ENCODE measurements at places on chromosomes 3 and 15.

DNA sequence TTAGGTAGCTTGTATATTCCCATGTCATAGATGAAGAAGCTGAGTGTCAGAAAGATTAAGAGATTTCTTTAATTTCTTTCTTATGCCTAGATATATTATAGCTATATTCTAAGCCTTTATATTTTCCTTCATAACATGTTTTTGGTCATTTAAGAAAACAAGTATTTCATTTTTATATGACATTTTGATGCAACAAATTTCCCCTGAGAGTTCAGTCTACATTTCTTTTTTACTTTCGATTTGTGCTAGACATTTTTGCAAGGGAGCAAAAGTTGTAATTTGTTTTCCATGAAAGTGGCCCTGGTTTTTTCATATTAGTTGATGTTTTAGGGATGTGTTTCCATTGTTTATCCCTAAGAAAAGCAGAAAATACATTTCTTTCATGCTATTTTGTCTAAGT is 344.9 kb downstream of the NLGN1 start:
- no peak for DNase-seq

DNA sequence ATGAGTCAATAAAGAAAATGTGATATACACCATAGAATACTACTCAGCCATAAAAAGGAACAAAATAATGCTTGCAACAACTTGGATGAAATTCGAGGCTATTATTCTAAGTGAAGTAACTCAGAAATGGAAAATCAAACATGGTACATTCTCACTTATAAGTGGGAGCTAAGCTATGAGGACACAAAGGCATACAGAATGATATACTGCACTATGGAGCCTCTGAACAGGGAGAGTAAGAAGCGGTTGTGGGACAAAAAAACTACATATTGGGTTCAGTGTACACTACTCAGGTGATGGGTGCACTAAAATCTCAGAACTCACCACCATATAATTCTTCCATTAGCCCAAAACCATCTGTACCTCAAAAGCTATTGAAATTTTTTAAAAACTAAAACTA is 68.8 kb upstream of the AKAP13 start:
- no peak for DNase-seq

GRCh38 chr3:108035751-108036150 is 55.1 kb downstream of the CD47 start:
- no peak for DNase-seq

GRCh38 chr3:128226795-128227395 is 73.6 kb downstream of the EEFSEC start:
- no peak for DNase-seq

GRCh38 chr15:92621972-92622533 is 33.5 kb downstream of the FAM174B start:
- no peak for DNase-seq

- DNase-seq, result no peak
Observed at GRCh38 chr3:177517906-177518305, 320.6 kb upstream of the TBL1XR1 start.

GRCh38 chr3:100045696-100046095 is 68.6 kb downstream of the FILIP1L start:
- no peak for DNase-seq

DNA sequence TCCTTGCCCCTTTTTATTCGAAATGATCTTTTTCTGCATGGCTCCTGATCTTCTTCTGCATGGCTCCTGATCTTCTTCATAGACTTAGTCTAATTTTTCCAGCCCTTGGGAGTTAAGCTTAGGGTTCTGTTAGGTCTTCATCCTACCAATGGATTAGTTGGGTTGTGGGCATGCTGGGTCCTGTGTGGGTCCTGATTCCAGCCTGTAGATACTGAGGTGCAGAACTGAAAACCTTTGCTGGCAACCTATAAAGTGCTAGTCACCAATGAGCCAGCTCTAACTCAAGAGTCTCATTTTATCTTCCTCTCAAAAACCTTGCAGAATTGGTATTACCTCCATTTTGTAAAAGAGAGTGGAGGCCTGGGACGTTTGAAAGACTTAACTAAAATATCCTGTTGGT is 229.2 kb downstream of the CLSTN2 start:
- DNase-seq, result no peak

DNA sequence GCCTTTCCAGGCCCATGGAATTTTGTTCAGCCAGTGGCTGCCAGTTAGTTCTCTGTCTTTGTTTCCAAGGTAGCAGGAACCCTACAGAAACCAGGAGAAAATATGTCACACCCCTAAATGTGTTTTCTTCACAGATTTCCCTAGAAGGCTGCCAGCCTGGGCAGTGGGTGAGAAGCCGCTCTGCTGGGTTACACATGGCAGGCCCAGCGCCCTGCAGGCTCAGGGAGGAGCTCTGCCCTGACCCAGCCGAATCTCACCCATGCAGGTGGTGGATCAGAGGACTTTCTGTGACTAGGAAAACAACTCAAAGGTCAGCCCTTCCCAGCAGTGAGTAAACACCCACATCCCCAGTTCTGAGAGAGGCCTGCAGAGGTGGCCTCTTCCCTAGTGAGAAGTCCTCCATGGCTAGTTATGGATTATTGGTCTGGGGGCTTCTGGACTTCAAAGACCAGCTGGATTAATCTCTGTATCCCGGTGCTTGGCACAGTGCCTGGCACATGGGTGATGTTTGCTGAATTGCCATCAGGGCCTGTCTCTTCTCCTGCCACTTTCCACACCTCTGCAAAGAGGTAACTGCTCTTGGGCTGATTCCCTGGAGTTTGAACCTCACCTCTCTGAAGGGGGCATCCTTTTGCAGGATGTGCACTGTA is 34.7 kb upstream of the BDH1 start:
- no peak for DNase-seq

GRCh38 chr3:139252719-139253118 is 91.1 kb upstream of the MRPS22 start:
- DNase-seq, result no peak

DNA sequence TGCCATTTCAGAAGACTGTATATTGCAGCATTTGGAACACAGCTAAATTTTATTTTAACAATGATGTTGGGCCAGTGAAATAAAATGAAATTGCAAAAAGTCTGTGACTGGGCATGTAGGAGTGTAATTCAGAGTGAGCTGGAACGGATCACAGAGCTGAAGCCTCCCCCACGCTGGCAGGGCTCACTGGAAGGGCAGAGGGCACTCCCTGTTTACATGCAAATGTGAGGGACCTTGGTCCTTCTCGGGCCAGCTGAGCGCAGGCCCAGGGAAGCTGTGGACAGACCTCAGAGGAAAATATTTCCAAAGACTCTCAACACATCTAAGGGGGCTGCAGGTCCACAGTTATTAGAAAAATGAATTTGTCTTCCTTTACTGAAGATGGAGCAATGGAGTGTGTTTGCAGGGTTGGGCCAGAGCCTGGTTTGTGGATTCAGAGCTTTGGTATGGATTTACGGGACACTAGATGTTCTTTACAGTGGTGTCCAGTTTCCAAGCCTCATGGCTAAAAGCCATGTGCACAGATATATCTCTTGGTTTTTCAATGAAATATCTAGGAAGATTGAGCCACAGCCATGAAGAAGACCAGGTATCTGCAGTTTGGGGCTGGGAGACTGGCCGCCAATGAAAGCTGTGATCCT is 32.0 kb downstream of the TRPM1 start:
- no peak for DNase-seq

DNA sequence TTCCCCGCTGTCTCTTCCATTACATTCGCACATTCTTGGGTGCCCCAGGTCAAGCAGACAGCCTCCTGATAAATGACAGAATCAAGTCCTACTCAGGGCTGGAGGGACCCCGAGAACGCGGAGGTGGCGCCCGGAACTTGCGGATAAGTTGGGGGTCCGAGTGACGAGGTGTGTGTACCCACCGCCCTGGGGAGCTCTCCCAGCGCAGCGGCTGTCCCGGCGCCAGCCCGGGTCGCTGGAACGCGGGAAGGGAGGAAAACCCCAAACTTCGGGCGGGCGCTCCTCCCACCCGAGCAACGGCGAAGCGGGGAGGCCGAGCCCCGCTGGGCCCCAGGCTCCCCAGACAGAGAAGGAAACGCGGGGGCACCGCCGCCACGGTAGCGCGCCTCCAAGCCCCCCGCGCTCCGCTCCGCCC is 550 bp downstream of the CLN6 start:
- DNase-seq, result no peak

GRCh38 chr15:31954374-31955172 is 75.7 kb upstream of the CHRNA7 start:
- DNase-seq, result no peak

DNA sequence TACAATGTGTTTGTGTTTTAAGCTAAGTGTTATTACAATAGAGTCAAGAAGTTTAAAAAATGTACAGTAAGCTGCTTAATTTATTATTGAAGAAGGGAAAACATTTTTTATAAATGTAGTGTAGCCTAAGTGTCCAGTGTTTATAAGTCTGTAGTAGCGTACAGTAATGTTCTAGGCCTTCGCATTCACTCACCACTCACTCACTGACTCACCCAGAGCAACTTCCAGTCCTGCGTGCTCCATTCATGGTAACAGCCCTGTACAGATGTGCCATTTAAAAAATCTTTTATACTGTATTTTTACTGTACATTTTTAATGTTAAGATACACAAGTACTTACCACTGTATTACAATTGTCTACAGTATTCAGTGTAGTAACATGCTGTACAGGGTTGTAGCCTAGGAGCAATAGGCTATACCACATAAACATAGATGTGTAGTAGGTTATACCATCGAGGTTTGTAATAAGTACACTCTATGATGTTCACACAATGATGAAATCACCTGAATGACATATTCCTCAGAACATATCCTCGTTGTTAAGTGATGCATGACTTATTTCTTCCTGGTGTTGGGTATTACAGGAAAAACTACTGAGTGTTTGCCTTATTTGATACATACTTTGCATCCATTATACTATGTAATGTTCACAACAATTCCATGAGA is 156.6 kb upstream of the NUDT16 start:
- no peak for DNase-seq

- no peak for DNase-seq
Observed at GRCh38 chr3:173857154-173857553, 459.6 kb downstream of the NLGN1 start.

DNA sequence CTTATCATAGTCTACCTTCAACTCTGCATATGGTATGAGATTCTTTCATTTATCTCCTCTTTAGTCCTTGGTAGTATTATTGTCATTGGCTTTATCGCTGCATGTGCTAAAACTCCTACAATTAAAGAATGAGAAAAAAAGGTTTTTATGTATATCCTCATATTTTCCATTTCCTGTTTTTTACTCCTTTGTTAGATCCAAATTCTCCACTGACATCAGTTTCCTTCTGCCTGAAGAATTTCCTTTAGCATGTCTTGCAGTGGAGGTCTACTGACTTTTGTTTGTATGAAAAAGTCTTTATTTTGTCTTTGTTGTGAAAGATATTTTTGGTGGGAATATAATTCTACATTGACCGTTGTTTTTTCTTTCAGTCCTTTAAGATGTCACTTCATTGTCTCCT is 81.0 kb upstream of the TNIK start:
- no peak for DNase-seq

- no peak for DNase-seq
Observed at GRCh38 chr15:83873966-83874365, 220.0 kb downstream of the ADAMTSL3 start.

- no peak for DNase-seq
Observed at GRCh38 chr3:56375654-56376053, 92.6 kb downstream of the ERC2 start.

- DNase-seq, result no peak
Observed at GRCh38 chr3:97917813-97918536, 54.3 kb downstream of the RIOX2 start.

DNA sequence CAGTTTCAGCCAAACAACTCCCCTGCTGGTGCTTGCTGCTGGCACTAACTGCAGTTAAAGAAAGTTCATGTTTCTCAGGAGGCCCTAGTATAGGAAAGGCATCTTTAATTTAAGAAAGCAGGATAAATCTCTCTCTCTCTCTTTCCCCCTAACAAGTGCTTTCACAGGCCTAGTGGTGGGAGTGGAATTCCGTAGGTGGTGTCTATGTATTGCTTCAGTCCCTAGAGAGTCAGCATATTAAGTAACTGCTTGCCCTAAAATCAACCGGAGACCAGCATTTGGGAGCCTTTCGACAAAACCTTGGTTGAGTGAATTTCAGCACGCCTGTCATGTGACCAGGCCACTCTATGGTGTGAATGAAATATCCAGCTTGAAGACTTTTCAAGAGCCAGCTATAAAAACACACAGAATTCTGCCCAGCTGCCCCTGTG is 169.2 kb upstream of the TGFBR2 start:
- DNase-seq, result peak; percentile 5

- DNase-seq, result no peak
Observed at GRCh38 chr3:120459196-120459595, 8.4 kb upstream of the FSTL1 start.

- DNase-seq, result no peak
Observed at GRCh38 chr15:52783929-52784798, 6.0 kb downstream of the ONECUT1 start.

- no peak for DNase-seq
Observed at GRCh38 chr15:39807791-39808190, 25.1 kb upstream of the FSIP1 start.

DNA sequence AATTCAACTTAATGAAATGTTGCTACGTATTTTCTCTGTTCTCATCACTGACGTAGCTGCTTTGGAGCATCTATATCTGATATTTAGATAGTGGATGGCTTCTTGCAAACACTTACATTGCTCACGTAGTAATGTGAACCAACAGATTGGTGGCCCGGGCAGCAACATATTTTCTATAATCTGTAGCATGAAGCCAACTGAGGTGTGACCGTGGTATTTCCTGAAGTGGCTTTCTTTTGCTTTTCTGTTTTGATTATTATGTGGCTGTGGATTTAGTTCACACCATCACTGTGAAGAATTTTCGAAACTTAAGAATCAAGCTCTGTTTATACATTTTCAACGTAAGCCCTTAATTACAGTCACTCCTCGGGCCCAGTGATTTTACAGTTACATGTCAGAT is 288.5 kb downstream of the LPP start:
- DNase-seq, result no peak

- DNase-seq, result no peak
Observed at GRCh38 chr3:15271030-15271429, 61.4 kb downstream of the SH3BP5 start.

DNA sequence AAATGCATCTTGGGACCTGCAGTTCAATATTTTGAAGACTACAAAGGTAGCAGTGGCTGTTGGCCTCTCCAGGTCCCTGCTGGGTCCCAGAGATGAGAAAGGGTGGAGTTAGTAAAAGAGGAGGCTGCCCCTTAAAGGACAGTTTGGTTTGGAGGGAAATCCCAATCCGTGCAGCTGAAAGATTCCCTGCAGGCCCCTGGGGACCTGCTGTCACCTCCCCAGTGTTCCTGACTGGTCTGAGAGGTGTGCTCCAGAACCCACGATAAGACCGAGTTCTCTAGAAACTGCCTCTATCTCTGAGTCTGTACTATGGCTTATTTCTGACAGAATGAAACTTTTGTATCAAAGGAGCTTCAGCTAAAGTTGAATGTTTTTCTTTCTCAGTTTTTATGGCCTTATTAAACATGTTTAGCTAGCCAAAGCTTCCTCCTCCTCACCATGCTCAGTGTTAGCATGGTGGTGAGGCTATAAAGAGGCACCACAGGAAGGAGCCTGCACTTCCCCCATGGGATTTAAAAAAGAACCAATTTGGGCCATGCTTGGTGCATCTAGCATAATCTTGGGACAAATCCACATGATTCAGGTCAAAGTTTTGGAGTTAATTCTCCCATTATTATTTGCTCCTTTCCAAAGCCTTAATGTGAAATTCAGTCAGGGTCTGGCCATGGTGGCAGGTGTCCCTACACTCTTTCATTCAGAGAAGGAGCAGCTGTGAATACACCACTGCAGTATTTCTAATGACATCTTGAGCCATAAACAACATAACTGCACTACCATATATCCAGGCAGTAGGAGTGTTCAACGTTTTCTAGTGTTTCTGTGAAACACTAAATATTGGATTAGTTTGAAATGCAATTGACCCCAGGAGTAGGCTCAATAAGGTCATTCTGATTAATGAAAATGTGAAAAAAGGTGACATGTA is 74.4 kb downstream of the ATP1B3 start:
- no peak for DNase-seq

Data from thoracic aorta (tissue), 2 donors.